ENCODE measurements at places on chromosomes 7 and 10. TPM values are rescaled to one million over a fixed set of nuclear protein-coding genes. Genes with fewer than 3 reads are reported as not detected.

The PRPS1L1 gene
- total RNA-seq, result not detected

The SPDYE6 gene
- not detected for total RNA-seq

The PLEKHS1 gene
- not detected for total RNA-seq

The CTAGE4 gene
- total RNA-seq, result 0.41 TPM
